ENCODE measurements at places on chromosomes 7 and 10.

GRCh38 chr10:25683344-25683743 is 250.7 kb upstream of the MYO3A start:
- DNase-seq: no peak

DNA sequence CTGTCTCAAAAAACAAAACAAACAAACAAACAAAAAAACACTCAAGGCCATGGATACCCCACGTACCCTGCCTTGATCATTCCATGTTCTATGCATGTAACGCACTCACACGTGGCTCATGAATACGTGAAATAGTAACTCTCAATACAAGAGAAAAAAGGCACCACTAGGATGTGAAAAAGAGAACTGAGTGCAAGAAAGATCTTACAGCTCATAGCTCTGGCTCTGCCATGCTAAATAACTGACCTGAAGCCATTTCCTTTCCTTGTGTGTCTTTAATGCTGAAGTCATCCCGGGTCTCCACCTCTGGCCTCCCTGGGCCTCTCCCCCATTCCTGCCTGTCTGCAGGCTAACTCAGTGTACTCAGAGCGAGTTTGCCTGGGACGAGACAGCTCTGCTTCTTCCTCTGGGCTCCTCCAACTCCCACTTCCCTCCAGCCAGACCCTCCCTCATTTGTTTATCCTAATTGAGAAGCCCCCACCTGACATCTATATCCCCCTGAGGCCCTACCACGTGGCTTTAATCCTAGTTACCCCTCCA is 117.3 kb downstream of the PRPF18 start:
- no peak for DNase-seq

GRCh38 chr7:88442413-88442812 is 135.7 kb upstream of the STEAP4 start:
- DNase-seq: no peak

DNA sequence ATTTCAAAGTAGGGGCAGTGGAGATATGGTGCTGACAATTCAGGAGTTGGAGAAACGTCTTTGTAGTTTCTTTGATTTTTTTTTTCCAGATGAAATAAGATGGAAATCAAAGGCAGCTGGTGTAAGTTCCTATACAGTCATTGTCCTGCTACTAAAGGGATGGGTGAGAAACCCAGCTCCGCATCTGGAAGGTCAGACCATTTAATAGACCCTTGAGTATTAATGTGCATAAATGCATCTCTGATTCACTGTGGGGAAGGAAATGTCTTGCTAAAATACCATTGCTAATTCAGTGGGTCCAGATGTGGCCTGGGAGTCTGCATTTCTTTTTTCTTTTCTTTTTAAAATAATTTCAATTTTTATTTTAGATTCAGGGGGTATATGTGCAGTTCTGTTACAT is 15.5 kb downstream of the ABCB4 start:
- DNase-seq: no peak

DNA sequence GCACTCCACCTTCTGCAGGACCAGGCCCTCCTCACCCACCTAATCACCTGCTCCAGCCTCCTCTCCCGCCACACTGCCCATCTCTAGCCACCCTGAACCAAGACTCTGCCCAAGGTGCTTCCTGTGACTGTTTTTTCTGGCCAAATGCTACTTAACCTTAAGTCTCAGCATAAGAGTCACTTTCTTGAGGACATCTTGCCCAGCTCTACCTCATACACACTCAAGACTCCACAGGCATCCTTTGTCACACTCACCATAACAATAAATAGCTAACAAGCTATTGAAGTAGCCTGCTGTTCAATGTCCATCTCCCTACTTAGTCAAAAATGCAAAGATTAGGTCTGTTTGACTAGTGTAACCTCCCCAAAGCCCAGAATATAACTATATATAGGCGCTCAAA is 455.4 kb upstream of the NFE2L3 start:
- no peak for DNase-seq

GRCh38 chr10:131167036-131167860 is 144.3 kb downstream of the TCERG1L start:
- no peak for DNase-seq

GRCh38 chr10:10869592-10869991 is 148.1 kb upstream of the CELF2 start:
- no peak for DNase-seq
